ENCODE measurements at places on chromosomes 1 and 21.

- DNase-seq, result no peak
These were observed 435.8 kb downstream of the MRPL39 start for GRCh38 chr21:25171438-25171837.

GRCh38 chr21:36477559-36477958, 2.4 kb downstream of the CLDN14 start:
- DNase-seq, result no peak

- no peak for DNase-seq
These were observed 15.2 kb upstream of the KCNQ4 start for GRCh38 chr1:40768146-40768990.

- no peak for DNase-seq
These were observed 82.6 kb upstream of the PTGFR start for GRCh38 chr1:78408192-78408591.

GRCh38 chr1:48675251-48675650, 101.4 kb downstream of the BEND5 start:
- DNase-seq, result no peak

Data from H7 (cell line).